NCI-H748 treated with DMSO at 0.1 percent for 48 hours (cell line): ENCODE measurements at places on chromosomes 3 and 15.
A peak's percentile ranks its signal among the peaks of the same experiment; 100 is the strongest.

GRCh38 chr3:134985864-134986715, 191.0 kb downstream of the EPHB1 start:
- DNase-seq = no peak

GRCh38 chr3:125280668-125281361, 68.3 kb upstream of the SLC12A8 start:
- no peak for DNase-seq

DNA sequence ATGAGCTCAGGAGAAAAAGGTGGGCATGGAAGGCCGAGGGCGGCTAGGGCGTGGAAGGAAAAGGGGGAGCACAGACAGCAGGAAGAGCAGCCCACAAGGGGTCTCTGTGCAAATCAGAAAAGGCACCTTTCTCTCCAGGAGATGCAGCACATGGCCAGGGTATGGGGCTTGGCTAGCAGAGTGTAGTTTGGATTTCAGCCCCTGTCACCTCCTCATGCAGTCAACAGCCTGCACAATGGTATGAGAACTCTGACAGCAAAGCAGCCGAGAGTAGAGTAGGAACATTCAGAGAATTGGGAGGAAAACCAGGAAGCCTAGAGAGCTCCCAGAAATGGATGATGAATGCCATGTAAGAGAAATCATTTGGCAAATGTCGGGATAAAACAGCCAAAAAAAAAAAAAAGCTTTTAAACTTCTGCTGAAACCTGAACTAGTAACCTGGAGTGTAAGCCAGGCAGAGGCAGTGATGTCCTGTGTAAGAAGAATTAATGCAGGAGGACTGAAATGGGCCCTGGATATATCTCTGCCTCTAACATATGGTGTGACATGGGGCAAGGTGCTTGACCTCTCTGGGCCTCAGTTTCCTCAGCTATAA, 25.7 kb downstream of the FSTL1 start:
- no peak for DNase-seq

DNA sequence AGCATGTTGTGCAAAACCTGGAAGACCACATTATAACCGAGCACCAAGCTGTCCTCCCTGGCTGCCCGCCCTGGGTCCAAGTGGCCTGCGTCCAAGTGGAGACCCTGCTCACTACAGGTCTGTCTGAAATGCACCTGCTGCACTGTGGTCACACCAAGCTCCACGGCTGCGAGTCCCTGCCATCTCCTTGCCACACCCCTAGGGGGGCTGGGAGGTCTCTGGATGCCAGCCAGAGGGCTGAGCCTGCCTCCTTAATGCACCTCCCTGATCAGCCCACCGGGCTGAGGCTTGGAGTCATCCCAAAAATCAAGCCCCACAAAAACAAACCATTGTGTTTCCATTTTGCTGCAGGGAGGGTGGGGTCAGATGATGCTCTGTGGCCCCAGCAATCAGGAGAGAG, 187.1 kb downstream of the MEGF11 start:
- no peak for DNase-seq

- DNase-seq = peak; percentile 1
These were observed 27.7 kb downstream of the TRAK1 start for GRCh38 chr3:42118762-42119361.

DNA sequence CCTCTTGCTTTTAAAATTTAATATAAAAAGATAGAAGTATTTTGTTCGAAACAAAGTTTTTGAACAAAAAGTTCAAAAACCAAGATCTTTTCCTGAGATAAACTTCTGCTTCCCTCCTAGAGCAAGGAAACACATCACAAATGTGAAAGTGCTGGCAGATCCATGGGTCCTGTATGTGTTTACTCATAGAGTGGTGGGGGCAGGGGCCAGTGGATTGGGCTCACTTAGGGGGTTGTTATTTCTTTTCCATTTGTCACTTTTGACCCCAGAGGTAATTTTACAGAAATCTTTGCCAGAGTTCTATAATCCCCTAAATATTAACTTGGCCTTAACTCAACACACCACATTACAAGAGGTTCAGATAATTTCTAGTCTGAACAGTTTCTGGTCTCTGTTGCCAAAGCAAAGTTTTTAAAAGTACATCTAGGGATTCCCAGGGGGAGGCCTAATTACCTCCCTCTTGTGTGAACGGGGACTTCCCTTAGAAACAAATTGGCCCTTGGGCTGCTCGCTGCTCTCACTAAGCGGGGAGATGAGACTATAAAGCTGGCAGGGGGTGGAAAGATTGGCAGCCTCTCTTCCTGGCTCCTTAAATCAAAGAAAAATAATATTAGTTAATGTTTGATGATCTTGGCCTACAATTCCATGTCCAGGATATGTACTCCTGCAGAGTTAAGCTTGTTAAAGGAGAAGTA, 66.8 kb upstream of the PTX3 start:
- DNase-seq = no peak

GRCh38 chr3:141471160-141471559, 15.7 kb upstream of the RASA2 start:
- DNase-seq = no peak

GRCh38 chr3:10982782-10983181, 9.8 kb upstream of the SLC6A1 start:
- DNase-seq = no peak

DNA sequence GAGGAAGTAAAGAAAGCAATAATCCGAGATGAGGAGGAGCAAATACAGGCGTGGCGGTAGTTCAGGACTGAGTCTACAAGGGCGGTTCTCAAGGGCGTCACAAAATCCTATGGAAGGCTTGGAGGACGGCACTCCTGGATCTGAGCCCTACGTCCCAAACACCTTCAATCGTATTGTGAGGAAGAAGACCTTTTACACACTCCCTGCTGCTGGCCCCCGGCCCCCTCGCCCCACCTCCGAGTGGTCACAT, 747 bp downstream of the PLD1 start:
- no peak for DNase-seq

GRCh38 chr3:181279239-181279565, 289.7 kb upstream of the DNAJC19 start:
- DNase-seq = peak; percentile 28

DNA sequence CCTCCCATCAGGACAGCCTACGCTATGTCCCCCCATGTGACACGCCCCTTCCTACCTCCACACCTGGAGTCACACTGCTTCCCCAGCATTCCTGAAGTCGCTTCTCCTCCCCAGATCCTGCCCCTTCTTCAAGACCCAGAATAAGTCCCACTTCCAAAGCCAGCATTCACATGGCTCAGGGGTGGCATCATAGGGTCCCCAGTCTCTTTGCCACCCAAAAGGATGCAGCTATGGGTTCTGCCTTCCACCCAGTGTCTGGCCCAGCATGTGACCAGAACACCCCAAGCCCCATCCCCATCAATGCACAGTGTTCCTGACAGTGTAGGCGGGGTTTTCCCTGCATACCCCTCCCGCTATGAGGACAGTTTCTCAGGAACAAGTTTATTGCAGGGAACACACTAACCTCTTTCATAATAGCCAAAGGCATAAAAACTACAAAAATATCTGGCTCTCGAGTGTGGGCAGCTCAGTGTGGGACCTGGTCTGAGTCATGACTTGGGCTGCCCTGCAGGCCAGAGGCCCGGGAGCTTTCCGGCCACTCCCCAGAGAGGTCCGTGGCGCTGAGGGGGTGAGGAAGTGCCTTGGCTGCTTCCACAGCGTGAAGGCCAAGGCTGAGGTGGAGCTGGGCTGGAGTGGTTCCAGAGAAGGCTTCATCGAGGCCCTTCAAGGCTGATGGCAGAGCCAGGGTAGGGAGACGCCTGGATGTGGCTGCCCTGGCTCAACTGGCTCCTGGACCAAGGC, 5.8 kb downstream of the ISLR start:
- no peak for DNase-seq

GRCh38 chr15:44591326-44591725, 54.4 kb downstream of the EIF3J start:
- DNase-seq = no peak

GRCh38 chr3:197103766-197104165, 74.1 kb upstream of the MELTF start:
- DNase-seq = no peak

- no peak for DNase-seq
These were observed 21.6 kb downstream of the ACSBG1 start for GRCh38 chr15:78212546-78213424.

DNA sequence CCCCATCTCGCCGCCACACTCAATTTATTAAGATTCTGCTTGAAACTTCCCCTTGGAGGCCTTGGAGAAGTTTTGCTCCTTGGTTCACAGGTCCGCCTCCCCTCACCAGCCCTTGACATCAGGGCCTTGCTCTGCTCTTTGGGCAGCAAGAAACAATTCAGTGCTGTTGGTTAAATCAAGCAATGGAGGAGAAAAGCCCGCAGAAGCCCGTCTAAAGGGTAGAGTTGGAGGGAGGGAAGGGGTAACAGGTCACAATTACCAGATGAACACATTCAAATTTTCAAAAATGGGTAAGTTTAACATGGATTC, 429 bp downstream of the PARP9 start:
- no peak for DNase-seq

GRCh38 chr15:63899193-63899592, 65.4 kb upstream of the HERC1 start:
- DNase-seq = no peak

- no peak for DNase-seq
These were observed 11.0 kb upstream of the PIK3CB start for GRCh38 chr3:138845771-138846173.

GRCh38 chr15:74251131-74251811, 15.1 kb downstream of the CCDC33 start:
- no peak for DNase-seq

GRCh38 chr15:90436952-90437351, 48.9 kb downstream of the IQGAP1 start:
- DNase-seq = no peak

- no peak for DNase-seq
These were observed 104.7 kb downstream of the ZBTB20 start for GRCh38 chr3:115042351-115042750.

DNA sequence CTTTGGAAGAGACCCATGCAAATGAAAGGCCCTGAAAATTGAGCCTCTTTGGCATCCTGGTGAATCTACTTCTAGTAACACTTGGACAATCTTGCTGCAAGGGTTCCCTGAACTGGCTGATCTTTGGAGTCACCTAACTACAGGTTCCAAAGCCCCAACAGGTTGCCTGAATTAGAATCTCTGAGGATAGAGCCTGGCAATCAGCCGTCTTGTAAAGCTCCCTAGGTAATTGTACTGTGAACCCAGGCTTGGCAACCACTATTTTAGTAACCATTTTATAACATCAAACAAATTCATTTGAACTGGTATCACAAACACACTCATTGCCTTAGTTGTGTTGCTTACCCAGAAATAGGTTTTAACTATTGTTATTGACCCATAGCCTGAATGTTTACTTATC, 20.1 kb downstream of the PAQR9 start:
- no peak for DNase-seq

DNA sequence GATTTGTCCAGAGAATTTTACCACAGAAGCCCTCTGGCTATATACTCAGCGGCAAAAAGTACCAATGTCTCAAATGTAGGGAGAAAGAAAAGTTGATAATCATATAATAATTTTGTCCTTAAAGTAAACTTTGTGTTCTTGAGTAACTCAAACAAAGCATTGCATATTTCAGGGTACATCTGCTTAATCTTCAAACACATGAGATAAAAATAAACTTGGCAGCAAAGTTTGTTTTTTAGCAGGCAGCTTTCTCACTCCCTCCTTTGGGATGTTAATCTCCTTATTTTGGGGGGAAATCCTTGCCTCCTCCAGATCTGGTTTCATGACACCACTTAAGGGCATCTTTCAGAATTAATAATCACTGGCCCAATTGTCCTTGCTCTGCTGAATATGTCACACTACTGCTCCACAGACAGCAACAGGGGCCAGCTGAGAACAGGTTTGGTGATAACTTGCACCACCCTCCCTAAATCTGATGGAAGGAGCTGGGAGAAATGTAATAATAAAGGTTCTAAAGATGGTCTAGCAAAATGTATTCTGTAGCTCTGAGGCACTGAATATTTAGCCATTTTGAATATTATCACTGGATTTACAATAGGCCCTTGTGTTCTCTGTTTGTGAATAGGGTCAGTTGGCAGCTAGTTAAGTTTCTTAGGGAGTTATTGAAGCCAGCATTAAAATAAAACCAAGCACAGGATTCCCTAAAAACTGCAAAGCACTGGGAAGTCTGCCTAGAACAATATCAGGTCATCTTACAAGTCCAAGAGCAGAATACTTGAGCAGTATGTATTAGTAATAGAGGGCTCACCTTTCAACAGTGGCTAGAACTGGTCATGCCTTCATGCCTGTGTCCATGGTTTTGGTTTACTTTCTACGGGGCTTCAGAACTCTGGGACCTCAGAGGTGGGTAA, 79.2 kb downstream of the EFL1 start:
- DNase-seq = no peak

- DNase-seq = no peak
These were observed 291.6 kb upstream of the CFAP20DC start for GRCh38 chr3:59341459-59341858.

DNA sequence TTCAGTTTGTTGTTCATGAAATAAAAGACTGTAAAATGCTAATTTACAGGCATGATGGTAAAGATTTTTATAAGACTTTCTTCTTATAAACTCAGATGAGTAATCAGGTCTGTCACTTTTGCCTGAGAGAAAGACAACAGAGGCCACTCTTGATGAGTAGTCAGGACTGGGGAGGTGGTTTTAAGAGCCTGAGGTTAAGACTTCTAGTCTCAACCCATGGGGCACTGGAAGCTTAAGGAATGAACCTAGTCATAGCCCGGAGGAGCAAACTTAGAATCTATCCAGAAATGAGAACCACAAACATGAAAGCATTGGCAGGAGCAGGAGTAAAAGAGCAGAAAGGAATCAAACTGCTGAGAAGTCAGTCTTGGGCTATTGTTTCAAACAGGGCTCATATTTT, 846.3 kb upstream of the ARPP21 start:
- DNase-seq = no peak

GRCh38 chr15:41530363-41530956, 13.6 kb downstream of the RPAP1 start:
- no peak for DNase-seq

- no peak for DNase-seq
These were observed 546.8 kb upstream of the EPHA6 start for GRCh38 chr3:96267577-96267976.

GRCh38 chr15:74956648-74957475, at the start of gene RPP25:
Gene RPP25, minus strand, starts transcription at chr15:74956772. Its CDS starts 189 bp downstream, at chr15:74956583.
- peak; percentile 34 for DNase-seq

GRCh38 chr3:148315756-148316155, 381.9 kb upstream of the AGTR1 start:
- no peak for DNase-seq

DNA sequence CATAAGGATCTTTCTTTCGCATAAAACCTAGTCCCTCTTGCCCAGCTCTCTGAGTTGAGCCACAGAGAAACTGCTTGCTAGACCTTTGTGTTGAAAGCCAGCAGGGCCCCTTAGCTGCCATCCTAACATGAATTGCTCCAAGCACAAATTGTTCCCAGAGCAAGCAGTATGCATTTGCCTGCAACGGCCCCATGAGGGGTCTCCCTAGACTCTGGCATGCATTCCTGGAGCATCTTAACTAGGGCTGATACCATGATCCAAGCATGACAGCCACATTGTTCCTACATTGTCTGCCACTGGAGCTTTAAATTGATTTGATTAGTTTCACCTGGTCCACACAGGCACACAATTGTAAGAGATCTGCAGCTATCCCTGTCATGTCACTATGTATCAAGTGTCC, 428.1 kb downstream of the TAFA4 start:
- DNase-seq = no peak
